ENCODE measurements at places on chromosomes 16 and 17.

GRCh38 chr16:78709137-78709884, 609.9 kb downstream of the WWOX start:
- DNase-seq = no peak

- peak; percentile 23 for DNase-seq
Observed at GRCh38 chr17:35879773-35880654, at the start of gene CCL5. Gene CCL5 (minus strand): TSS chr17:35880360.

DNA sequence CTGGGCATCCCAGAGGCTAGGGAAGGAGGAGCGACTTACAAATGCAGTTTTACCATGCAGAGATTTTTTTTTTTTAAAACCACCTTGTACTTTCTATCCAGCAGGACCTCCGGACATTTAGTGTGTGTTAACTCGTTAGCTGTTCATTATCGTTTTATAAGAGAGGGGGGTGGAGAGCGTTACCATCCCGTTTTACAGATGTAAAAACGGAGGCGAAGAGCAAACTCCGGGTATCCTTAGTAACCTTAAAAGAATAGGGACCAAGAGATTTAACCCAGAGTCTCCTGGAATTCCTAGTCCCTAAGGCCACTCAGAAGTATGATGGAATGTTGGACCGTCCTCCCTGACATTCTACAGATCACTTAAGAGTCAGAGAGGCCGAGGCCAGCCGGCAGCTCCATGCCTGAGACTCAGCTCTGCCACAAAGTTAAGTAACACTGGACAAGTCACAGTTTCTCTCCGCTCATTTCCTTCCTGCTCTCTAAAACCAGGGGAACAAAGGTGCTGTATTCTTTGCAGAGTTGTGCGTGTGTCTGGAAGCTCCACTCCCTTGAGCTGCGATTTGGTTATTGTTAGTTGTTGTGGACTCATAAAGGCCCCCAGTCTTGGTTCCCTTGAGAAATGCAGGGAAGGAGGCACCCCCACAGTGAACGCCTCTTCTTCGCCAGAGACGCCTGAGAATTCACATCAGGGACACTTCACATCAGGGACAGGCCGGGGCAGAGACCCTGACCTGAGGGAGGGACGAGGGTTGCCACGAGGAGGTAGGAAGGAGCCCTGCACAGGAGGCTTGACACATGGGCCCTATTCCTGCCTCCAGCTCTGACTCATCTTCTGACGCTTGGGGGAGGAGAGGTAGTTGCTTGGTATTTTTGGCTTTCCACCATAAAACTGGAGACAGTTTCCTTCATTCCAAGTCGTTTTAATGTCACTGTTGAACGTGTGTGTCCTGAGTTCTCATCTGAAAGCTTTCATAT, 1.2 kb downstream of the DUSP14 start:
- no peak for DNase-seq

GRCh38 chr17:65743308-65743655, 181.8 kb upstream of the AXIN2 start:
- DNase-seq = no peak

All from activated T-cell treated with anti-CD3 and anti-CD28 coated beads for 1 hour (primary cell).